Hindlimb muscle (tissue), 1 donor: ENCODE measurements at places on chromosomes 5 and 9.

GRCh38 chr5:148733601-148734438 lies 79.5 kb upstream of the HTR4 start:
- peak; percentile 66 for DNase-seq

GRCh38 chr9:135890190-135891026 lies 16.9 kb downstream of the CAMSAP1 start:
- DNase-seq: no peak

GRCh38 chr9:121935739-121936138 lies 157.4 kb downstream of the TTLL11 start:
- no peak for DNase-seq

DNA sequence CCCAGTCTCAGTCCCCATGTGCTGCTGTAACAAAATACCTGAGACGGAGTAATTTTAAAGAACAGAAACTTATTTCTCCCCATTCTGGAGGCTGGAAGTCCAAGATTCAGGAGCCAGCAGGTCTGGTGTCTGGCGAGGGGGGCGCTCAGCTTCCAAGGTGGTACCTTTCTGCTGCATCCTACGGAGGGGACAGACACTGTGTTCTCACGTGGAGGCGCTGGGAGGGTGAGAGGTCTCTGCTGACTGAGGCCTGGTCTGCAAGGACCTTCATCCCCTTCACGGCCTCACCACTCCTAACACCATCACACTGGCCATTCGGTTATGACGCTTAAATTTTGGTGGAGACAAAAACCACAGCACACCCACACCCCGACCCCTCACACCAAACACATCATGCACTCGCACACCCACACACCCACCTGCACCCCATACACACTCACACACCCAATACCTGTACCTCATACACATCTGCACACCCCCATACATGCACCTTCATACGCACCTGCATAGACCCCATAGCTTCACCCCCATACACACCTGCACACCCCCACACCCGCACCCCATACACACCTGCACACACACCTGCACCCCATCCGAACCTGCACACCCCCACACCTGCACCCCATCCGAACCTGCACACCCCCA lies 9.8 kb upstream of the ZDHHC11 start:
- DNase-seq: no peak

GRCh38 chr5:79929095-79929494 lies 62.0 kb downstream of the MTX3 start:
- DNase-seq: no peak

GRCh38 chr5:159113405-159113804 lies 13.7 kb upstream of the EBF1 start:
- DNase-seq: no peak

GRCh38 chr5:137858954-137859353 lies 8.7 kb upstream of the MYOT start:
- no peak for DNase-seq
